ENCODE measurements at places on chromosomes 5 and 9.

DNA sequence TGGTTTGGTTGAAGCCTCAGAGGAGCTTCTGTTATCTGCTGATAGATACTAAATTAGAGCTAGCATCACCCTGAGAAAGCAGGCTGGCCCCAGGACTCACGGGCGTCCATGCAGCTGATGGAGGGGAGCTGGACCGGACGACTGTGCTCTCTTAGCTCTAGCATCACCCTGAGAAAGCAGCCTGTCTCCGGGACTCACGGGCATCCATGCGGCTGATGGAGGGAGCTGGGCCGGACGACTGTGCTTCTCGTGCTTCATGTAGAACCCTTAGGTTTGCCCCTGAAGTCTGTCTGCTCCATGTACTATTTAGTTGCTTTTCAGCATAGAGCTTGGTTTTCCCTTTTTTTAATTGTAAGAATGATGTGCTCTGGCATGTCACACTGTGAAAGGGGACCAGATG is 16.3 kb upstream of the LTC4S start:
- DNase-seq, result no peak

GRCh38 chr5:178249191-178249989 is 16.8 kb upstream of the PHYKPL start:
- DNase-seq, result no peak

GRCh38 chr5:103207653-103208052 is 50.9 kb upstream of the MACIR start:
- DNase-seq, result no peak

GRCh38 chr9:134879664-134880483 is 736 bp upstream of the FCN2 start:
- no peak for DNase-seq

DNA sequence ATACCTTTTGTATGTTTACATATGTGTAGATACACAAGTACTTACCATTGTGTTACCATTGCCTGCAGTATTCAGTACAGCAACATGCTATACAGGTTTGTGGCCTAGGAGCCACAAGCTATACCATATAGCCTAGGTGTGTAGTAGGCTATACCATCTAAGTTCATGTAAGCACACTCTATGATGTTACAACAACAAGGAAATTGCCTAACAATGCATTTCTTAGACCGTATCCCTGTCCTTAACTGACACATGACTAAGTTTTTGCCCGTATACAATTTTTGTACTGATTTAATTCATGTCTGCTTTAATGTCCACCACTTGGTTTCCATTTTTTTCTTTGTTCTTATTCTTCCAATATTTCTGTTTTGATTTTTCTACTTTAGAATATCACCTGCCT is 18.5 kb downstream of the TNPO1 start:
- DNase-seq, result no peak

GRCh38 chr5:637581-638450 is 25.7 kb downstream of the CEP72 start:
- DNase-seq, result no peak
